ENCODE measurements at places on chromosomes 4 and X.

GRCh38 chrX:96433409-96434077 lies 251.1 kb upstream of the DIAPH2 start:
- no peak for DNase-seq

GRCh38 chr4:47483745-47484144 lies 1.3 kb upstream of the ATP10D start:
- no peak for DNase-seq

- no peak for DNase-seq
These were observed 15.3 kb downstream of the RNF4 start for GRCh38 chr4:2484185-2484584.

- no peak for DNase-seq
These were observed 13.0 kb upstream of the CXCL2 start for GRCh38 chr4:74111990-74112389.

GRCh38 chr4:81505004-81505598 lies 33.4 kb upstream of the RASGEF1B start:
- no peak for DNase-seq

GRCh38 chr4:124526331-124526730 lies 186.2 kb downstream of the ANKRD50 start:
- no peak for DNase-seq

DNA sequence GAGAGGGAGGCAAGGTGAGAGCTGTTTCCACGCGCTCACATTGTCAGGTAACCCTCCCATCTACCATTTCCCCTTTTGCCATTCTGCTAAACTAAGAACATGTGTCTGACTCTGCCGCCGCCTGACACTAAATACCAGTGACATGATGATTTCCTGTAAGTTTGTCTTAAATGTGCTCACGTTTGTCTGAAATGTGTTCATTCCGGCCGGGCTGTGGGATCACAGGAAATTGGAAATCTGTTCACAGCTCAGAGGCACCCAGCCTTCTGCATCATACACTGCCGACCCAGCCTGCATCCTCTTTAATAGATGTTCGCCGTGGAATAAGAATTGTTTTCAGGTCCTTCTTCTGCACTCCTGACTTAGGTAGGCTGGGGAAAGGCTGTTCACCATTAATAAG lies 336.2 kb upstream of the PPARGC1A start:
- DNase-seq: no peak

- no peak for DNase-seq
These were observed 199.8 kb upstream of the SFRP2 start for GRCh38 chr4:153988492-153989363.

- peak; percentile 22 for DNase-seq
These were observed 35.3 kb upstream of the GPM6B start for GRCh38 chrX:13852001-13852695.

- no peak for DNase-seq
These were observed 170.2 kb downstream of the APBB2 start for GRCh38 chr4:41044165-41044564.

DNA sequence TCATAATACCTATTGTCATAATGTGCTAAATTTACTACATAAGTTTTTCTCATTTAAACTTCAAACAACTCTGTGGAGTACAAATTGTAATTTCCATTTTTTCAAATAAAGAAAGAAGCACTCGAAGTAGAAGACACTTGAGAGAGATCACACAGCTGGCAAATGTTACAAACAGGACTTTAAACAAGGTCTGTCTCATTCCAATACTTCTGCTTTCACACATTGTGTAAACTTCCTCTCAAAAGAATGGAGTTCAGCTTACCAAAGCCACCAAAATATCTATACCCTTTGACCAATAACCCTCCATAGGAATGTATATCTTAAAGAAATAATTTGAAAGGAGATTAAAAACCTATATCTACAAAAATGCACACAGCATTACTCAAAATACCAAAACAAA lies 88.3 kb downstream of the OPHN1 start:
- DNase-seq: no peak

DNA sequence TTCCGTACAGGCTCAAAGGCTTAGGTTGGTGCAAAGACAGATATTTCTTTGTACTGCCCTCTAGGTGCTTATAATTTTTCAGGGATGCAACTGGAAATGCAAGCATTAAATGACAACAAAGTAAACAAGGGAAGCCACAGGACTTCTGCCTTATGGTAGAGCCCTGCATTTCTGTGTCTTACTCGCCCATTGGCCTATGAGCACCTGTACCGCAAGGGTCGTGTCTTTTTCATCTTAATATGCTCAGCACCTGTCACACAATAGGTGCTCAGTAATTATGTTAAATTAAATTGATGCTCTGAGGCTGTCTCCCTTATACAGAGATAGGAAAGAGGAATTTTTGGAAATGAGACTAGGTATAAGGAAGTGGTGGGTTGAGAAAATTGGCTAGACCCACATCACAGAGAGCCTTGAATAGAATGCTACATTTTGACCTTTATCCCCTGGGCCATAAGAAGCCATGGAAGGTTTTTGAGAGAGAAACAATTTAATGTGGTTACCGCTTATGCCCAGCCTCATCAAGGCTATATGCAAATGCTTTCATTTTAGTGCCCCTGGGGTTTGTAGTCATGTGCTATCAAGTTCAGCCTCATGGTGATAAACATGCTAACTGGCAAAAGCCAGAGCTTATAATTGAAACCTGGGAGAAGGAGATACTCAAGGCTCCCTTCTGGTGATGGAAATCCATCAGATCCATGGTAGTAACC lies 16.3 kb downstream of the VSIG4 start:
- DNase-seq: no peak

GRCh38 chr4:130053723-130054122 lies 957.8 kb downstream of the C4orf33 start:
- DNase-seq: no peak

DNA sequence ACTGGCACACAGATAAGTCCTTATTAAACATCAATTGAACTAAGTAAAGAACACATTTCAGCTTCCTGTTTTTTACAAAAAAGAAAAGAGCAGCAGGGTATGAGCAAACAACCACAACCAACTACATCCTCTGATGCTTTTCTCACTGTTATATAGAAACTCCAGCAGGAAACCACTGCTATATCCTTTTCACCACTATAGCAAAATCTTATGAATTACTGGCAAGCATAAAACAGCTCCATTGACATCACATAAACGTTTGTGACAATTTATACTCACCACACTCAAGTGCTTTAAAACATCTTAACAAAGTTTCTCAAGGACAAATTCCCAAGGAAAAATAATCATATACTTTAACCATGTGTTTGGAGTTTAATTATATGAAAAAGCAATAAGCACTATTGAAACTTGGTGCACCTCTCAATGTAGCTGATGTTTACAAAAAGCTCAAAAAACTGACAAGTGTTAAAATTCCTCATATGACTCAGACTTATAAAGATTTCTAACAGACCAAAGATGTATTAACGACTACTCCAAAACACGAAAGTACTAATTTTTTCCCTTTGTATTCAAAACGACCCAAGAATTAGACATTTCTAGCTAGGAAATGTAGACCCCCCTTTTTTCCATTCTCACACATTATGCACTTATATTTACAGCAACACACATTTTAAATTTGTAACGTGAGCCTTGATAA lies 12.9 kb downstream of the GPRIN3 start:
- DNase-seq: no peak

DNA sequence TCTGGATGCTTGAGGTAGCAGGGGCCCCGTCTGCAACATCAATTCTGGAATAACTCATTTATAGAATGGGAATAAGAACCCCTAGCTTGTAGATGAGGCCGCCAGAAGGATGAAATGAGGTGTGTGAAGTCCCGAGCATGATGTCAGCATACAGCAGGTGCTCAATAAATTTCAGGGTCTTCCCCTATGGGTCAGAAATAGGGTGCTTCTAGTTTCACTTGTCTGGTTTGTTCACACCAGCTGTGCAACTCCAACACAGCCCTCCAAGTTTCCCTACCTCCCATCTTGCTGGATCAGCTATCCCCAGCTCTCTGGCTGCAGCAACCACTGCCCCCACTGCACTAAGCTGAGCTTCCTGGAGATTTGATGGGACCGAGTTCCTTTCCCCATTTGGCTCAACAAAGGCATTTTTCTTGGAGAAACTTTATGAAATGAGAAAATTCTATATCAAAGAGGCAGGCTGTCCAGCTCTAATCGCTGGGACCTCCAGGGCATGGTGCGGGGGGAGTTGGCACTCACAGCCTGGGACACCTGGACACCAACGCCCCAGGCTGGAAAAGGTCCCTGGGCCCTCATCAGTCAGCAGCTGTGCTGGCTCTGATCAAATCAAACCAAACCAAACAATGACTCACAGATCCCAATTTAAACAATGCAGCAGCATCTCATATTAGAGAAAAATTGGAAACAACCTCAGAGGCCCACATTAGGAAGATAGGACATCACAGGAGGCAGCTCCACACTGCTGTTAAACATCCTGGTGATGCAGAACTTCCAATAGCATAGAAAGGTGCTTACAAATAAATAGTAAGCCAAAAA lies 13.3 kb downstream of the SLC2A9 start:
- DNase-seq: no peak
